ENCODE measurements at places on chromosomes 5 and 9.
A peak's percentile ranks its signal among the peaks of the same experiment; 100 is the strongest.

GRCh38 chr5:120988941-120989340 lies 524.8 kb downstream of the PRR16 start:
- DNase-seq = no peak

DNA sequence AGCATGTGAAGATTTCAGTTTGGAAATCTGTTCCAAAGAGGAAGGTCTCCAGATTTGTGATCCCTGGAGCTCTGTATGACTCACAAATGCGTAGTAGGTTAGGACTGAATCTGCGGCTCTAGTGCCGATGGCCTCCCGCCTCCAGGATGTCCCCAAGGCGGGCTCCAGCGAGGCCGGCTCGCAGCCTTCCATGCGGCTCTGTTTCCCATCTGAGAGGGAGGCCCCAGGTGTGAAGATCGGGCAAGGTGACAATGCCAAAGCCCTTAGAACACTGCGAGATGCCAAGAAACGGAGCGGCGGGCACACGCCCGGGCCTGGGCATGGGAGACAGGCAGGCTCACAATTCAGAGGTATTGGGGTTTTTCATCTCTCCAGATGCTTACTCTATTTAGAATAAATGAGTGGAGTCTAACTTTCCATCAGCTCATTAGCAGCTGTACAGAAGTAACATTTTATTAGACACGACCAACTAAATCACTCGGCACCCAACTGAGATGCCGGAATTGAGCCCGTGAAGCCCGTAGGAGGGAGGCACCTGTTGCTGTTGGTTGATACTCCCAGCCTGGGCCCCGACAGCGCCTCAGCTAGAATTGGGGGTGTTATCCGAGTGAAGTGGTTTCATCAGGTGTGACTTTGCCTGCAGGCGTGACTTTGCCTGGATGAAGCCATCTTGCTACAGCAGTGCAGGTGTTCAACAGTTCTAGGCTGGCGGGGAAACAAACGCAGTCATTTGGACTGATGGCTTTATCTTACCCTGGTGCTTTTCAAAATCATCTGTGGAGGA lies 7.4 kb upstream of the MRPS2 start:
- DNase-seq = no peak

GRCh38 chr5:103866169-103866568 lies 303.6 kb upstream of the NUDT12 start:
- DNase-seq = peak; percentile 10

GRCh38 chr5:5470933-5471332 lies 48.5 kb downstream of the ICE1 start:
- no peak for DNase-seq

- no peak for DNase-seq
These were observed 161.9 kb downstream of the MACROH2A1 start for GRCh38 chr5:135236908-135237747.

- DNase-seq = no peak
These were observed 147.9 kb downstream of the MACROH2A1 start for GRCh38 chr5:135251093-135251492.

DNA sequence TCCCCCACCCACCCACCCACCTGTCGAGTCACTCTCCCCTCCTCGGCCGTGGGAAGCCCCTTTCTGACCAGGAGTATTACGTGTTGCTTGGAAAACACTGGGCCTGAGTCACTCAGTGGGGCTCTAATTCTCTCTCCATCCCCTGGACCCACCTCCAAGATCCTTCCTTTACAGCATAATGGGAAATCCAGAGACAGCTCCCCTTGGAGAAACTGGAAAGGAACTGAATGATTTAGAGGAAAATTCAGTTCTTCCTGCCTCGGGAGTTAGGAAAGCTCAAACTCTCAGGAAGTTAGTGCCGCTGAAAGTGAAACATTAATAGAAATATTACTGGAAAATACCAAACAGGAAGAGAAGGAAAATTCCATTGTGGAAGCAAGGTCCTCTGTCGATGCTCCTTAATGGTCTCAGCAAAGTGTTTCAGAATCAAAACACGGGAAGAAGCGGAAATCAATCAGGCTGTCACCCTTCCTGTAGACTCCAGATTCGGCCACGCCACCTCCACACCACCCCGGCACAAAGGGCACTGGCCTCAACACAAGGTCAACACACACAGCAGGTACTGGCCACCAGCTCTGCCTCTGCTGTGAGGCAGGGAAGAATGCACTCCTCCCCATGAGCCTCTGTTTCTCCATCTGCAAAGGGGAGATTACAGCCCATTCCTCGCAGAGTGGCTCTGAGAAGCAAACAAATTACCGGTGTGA lies 9.6 kb downstream of the SHB start:
- no peak for DNase-seq

DNA sequence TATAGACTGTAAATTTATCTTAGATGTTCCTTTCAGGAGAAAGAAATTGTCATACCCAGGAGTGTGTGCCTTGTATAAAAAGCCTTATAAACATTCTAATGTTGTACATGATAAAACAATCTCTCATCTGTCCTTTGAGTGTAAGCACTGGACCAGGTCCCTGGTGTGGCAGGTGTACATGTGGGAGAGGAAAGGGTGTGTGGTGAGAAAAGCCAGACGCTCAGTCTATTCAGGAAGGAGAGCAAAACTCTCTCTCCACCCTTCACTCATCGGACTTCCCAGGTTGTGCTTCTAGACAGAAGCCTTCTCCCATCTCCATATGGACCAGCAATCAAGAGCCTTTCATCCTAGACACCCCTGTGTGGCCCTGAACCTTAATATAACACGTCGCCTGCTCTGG lies 154.2 kb downstream of the ESM1 start:
- DNase-seq = no peak

DNA sequence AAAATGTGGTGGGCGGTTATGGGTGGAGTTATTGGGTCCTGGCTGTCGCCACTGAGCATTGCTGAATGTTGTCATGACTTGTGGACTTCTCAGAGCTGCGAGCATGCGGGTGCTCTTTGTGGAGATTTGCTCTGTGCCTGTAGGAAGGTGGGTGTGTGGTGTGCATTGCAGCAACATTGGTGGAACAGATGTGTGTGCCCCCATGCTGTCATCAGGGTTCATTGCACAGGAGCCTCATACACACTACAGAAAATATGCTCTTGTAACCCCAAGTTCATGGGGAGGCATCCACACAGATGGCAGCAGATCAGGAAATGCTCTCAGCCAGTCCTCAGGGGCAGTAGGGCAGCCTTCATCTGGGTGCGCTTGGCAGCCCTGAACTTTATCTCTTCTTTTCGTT lies 55.9 kb upstream of the PHF2 start:
- no peak for DNase-seq

DNA sequence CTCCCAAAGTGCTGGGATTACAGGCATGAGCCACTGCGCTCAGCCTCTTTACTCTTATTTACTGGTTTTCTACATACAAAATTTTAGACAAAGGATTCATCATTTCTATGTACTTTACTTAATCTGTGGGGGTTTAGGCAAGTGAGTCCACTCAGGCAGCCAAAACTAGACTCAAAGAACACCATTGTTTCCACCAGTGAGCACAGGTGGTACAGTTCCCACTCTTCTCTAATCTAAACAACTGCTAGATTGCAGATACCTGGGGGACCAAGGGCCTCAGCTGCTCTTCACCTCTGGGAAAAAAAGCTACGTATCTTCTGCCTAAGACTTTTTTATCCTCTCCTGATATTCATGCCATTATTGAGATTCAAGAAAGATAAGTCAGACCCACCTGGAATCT lies 260.1 kb downstream of the EBF1 start:
- no peak for DNase-seq
